MV-4-11 (cell line): ENCODE measurements at places on chromosomes 4 and X.

- DNase-seq: peak; percentile 8
These were observed 118.2 kb downstream of the NAF1 start for GRCh38 chr4:163048447-163048846.

GRCh38 chr4:84952004-84952403 lies 14.5 kb downstream of the WDFY3 start:
- DNase-seq: no peak

DNA sequence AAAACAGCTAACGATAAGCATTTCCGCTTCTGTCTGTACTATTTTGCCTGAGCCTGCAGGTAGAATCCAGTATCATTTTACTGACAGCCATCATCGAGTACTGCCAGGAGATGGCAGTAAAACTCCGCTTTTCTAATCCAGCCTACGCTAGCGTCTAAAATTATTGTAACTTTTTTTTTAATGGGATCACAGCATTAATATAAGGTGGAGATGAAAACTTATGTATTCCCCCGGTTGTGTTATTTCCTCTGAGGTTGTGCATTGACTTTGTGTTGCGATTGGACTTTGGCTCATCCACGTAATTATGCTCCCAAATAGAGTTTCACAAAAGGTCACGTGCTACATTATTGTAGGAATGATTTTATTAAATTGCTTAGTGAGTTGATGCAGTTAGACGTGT lies 248.1 kb downstream of the C4orf33 start:
- DNase-seq: peak; percentile 47

GRCh38 chr4:46889410-46889809 lies 19.6 kb downstream of the COX7B2 start:
- no peak for DNase-seq

DNA sequence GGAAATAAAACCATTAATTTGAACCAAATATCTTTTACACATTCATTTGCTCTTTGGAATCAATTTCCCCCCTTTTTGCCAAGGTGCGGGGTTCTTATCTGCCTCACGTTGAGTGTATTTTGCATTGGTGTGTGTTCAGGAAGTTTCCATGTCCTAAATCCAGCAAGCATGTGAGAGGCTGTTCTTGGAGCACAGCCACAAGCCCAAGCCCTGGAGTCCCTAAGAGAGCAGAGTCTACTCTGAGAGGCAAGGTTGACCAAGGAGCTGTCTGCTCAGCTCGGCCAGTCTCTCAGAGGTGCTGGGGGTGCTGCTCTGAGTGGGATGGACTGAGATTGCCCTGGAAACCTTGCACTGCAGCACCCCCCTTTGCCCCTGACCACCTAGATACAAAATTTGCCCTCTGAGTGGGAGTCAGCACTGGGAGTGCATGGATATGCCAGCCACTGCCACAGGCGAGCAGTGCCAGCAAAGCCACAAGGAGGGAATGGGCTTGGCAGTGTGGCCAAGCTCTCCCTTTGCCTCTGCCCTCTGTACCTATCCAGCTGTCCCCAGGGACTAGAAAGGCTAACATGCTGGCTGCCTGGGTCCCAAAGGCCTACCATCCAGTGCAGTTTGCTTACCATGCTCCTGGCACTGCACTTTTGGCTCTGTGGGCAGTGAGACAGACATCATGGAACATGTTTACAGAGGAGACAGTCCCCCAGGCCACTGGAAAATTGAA lies 20.5 kb upstream of the FAM193A start:
- DNase-seq: no peak

GRCh38 chr4:47213971-47214370 lies 182.6 kb downstream of the GABRB1 start:
- DNase-seq: no peak

DNA sequence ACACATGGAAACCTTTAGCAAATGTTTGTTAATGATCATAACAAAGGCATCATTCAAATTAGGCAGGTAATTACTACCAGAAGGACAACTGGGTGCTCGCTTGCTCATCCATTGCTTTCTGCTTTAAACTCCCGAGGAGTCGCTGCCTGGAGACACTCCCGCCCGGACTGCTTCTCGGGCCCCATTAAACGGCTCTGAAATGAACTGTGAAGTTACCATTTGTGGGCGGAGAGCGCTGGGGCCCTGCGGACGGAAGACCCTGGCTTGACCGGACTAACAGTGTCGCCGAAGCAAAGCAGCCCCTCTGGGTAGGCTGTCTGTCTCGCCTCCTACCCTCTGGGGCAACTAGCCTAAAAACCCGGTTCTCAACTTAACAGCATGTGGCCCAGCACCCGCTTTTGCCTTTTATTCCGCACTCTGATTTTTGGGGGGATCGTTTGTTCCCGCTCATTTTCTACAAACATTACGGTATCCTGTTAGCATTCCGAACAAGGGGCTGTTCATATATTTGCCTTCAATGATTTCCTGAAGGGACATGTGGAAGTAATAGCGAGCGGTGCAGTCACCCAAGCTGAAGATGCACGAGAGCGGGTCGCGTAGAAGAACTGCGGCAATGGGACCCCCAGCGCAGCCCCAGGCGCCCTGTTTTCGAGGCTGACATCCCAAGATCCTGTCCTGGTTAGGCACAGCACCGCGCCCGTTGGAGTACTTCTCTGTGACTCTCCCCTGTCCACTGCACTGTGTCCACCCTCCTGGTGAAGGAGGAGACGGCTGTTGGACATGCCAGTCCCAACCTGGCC lies 1.6 kb upstream of the PDGFRA start:
- DNase-seq: no peak

GRCh38 chr4:31530555-31530954 lies 810.4 kb downstream of the PCDH7 start:
- DNase-seq: peak; percentile 3

GRCh38 chr4:133146574-133147241 lies 2.4 kb upstream of the PCDH10 start:
- no peak for DNase-seq

DNA sequence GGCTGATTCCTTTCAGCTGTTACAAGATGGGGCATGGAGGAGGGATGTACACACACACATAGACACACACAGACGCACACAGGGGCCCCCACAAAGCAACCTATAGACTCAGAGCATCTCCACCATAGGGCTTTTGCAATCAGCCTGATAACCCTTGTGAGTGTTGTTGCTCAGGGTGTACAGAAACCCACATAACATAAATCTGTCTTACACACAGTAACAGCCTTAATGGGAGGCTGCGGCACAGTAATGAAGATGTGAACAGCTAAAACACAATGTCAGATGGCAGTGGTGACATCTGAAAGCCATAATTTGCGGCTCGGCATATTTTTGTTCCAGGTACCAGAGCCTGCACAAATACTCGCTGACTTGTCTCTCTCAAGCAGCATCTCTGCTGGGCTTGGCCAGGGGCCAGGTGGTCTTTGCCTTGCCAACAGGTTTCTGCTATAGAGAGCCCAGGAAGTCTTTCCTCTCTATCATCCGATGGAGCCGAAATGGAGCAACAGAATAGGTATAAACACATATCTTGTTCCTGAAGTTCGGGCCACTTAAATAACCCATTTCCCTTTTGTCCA lies 357.2 kb upstream of the GATB start:
- no peak for DNase-seq

GRCh38 chr4:76950052-76950955 lies 752 bp downstream of the SEPTIN11 start:
- DNase-seq: peak; percentile 27

GRCh38 chr4:170666909-170667308 lies 577.2 kb upstream of the AADAT start:
- DNase-seq: peak; percentile 41

- no peak for DNase-seq
These were observed 6.0 kb downstream of the FRG2 start for GRCh38 chr4:190020790-190021717.

- peak; percentile 8 for DNase-seq
These were observed 159.6 kb upstream of the RBPJ start for GRCh38 chr4:26161030-26161824.

DNA sequence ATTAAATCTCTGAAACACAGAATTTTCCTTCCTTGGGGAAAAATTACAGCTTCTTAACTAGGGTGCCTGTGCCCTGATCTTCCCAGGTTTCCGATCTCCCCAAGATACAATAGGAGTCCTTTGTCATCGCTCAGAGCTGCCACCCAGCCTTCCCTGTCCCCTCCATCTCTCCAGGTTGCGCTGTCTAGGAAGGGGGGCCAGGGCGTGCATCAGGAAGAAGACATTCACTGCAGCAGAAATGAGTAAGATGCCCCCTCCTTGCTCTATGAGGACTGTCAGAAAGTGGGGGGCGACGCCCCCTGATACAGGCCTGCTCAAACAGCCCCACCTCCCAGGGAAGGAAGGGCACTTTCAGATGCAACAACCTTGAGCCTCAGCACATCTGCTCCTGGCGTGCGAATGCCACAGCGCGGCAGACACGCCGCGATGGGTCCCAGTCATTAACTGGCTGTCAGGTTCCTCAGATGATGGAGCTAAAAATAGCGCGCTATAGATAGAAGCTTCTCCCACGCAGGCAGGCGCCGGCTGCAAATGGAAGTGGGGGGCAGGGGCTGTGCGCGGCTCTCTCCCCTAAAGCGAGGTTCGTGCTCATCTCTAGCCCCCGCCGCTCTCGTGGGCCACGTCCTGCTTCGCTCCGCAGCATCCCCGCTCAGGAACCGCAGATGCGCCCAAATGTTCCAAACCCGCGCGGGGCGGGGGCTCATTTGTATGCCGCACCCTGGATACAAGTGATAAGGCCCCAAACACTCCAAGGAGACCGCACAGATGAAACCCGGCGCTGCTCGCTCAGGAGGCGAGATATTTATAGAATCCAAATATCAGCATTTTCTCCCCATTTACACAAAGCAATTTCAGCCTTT lies 57.6 kb upstream of the LGI2 start:
- DNase-seq: peak; percentile 62
